ENCODE measurements at places on chromosomes 13 and 19.

DNA sequence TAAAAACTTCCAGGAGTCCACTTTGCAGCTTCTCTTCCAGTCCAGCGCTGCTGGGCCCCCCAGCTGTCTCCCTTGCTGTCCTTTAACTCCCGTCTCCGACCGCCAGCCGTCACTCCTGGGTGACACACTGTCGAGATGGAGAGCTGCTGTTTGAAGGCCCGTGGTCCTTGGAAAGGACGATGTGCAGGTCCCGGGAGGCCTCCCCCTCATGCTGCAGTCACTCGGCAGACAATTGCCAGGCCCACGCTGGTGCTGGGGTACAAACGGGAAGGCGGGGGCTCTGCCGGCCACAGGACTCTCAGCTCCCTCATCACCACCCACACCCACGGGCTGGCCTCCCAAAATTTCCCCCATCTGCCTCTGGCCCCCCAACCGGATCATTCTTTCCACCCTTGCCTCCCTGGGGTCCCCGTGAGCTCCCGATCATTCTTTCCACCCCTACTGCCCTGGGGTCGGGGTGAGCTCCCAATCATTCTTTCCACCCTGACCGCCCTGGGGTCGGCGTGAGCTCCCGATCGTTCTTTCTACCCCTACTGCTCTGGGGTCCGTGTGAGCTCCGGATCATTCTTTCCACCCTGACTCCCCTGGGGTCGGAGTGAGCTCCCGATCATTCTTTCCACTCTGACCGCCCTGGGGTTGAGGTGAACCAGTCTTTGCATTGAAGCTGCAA lies 16.0 kb upstream of the ZNF554 start:
- DNase-seq = no peak

DNA sequence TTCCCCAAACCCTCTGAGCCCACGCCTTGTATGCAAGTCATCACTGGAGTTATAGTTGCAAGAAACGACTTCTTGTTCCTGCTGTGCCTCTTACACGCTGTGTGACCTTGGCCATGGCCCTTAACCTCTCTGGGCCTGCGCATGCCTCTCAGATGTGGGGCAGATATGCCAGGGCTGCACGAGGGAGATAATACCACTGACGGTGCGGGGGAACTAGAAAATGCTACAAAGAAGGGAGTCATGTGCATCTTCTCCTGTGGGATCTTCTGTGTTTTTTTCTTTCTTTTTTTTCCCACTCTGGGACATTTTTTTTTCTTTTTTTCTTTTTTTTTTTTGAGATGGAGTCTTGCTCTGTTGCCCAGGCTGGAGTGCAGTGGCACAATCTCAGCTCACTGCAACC lies 4.3 kb upstream of the SAMD1 start:
- DNase-seq = no peak

DNA sequence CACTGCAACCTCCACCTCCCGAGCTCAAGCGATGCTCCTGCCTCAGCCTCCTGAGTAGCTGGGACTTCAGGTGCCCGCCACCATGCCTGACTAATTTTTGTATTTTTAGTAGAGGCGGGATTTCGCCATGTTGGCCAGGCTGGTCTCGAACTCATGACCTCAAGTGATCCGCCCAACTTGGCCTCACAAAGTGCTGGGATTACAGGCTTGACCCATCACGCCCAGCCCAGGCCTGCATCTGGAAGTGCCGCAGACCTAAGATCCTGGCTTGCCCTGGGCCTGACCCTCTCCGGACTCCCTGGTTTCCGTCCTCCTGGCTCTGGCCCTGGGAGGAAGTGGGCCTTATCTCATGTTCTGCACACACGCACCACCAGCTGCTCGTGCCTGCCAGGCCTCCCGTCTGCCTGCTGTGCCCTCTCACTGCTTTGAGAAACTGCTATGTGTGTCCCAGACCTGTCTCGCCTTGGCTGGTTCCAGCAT lies 4.7 kb upstream of the PTGIR start:
- no peak for DNase-seq

DNA sequence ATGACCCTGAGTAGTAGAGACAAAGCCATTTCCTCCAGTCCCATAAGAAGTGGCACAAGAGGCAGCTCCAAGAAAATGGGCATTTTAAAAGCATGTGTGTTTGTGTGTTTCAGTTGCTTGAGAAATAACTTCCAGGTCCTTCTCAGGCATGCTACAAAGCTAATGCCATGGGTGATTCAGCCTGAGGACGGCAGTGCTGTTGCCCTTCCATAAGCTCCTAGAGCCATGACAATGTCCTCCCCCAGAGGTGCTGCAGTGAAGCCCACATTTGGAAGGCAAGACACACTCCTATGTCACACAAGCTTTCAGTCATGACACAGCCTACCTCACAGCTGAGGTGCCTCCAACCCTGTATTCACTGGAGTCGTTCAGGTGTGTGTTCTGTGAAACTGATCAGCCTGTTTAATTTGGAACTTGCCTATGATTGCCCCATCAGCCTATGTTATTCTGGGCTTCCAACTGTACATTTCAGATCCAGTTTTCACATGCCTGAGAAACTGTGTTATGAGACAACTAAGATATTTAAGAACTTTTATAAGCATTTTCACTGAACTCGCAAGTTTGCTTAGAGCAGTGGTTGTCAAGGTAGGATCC lies 213.6 kb downstream of the FOXO1 start:
- DNase-seq = no peak

DNA sequence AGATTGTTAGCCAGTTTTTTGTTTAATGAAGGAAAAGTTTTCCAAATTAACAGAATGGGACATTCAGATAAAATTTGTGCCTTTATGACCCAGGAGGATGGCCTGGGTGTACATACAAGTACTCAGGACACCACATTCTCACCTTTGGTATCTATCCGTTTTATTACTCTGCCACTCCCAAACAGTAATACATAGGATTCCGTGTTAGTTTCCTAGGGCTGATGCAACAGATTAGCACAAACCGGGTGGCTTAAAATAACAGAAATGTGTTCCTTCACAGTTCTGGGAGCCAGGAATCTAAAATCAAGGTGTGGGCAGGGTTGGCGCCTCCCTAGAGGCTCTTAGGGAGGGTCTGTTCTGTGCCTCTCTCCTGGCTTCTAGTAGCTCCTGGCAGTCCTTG lies 129.9 kb downstream of the GGACT start:
- DNase-seq = no peak

GRCh38 chr13:95367309-95367843 lies 66.1 kb upstream of the ABCC4 start:
- no peak for DNase-seq

- DNase-seq = no peak
Observed at GRCh38 chr19:21166436-21166835, 24.6 kb downstream of the ZNF431 start.

DNA sequence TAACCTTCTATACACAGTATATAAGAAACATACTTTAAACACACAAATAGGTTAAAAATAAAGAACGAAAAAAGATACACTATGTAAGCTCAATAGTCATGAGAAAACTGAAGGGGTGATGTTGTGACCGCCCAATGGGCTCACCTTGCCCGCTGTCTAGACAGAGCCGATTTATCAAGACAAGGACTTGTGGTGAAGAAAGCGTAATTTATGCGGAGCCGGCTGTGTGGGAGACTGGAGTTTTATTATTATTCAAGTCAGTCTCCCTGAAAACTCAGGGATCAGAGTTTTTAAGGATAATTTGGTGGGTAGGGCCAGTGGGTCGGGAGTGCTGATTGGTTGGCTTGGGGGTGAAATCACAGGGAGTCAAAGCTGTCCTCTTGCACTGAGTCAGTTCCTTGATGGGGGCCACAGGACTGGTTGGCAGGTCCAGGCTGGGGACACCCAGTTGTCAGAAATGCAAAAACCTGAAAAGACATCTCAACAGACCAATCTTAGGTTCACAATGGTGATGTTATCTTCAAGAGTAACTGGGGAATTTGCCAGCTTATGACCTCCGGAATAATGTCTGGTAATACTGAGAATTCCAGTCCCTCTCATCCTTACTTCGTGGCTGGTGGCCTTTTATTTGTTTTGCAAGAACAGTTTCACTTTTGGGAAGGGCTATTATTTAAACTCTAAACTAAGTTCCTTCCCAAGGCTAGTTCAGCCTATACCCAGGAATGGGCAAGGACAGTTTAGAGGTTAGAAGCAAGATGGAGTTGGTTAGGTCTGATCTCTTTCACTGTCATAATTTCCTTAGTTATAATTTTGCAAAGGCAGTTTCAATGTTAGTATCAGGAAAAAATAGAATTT lies 96.6 kb downstream of the UBL3 start:
- no peak for DNase-seq

- no peak for DNase-seq
Observed at GRCh38 chr13:109756778-109757177, 29.6 kb downstream of the IRS2 start.

GRCh38 chr19:37718304-37718703 lies 1.3 kb downstream of the ZNF607 start:
- DNase-seq = no peak

GRCh38 chr13:32035716-32036115 lies 4.1 kb downstream of the FRY start:
- DNase-seq = no peak

GRCh38 chr13:24887759-24888158 lies 123.8 kb downstream of the RNF17 start:
- DNase-seq = no peak

- DNase-seq = no peak
Observed at GRCh38 chr13:46565808-46566750, 13.1 kb downstream of the LRCH1 start.

DNA sequence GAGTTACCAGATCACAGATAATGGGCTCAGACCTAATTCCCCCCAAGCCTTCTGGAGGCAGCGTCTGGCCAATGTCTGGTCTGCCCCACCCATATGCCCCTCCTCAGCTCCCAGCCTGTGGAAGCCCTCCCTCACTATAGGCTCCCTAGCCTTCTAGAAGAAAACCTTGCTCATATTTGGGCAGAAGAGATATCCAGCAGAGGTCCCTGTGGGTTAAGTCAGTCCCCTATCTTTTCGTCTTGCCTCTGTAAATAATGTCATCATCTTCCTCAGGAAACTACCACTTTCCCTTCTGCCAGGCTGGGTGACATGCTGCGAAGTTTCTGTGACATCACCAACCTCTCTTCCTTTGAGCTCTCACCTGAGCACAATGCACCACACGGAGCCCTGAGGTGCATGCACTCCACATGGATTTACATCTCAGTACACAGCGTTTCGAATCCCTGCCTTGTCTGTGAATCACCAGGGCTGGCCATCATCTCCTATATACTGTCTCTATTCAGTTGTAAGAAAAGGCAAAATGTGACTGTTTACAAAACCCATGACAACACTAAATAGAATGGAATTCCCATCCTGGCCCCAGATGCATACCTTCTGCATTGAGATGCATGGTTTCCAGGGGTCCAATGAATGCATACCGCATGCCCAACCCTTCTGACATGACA lies 112.8 kb downstream of the CRYL1 start:
- no peak for DNase-seq

- DNase-seq = no peak
Observed at GRCh38 chr13:90899416-90899815, 448.1 kb upstream of the MIR17HG start.

GRCh38 chr13:31629085-31629780 lies 110.1 kb upstream of the RXFP2 start:
- no peak for DNase-seq

DNA sequence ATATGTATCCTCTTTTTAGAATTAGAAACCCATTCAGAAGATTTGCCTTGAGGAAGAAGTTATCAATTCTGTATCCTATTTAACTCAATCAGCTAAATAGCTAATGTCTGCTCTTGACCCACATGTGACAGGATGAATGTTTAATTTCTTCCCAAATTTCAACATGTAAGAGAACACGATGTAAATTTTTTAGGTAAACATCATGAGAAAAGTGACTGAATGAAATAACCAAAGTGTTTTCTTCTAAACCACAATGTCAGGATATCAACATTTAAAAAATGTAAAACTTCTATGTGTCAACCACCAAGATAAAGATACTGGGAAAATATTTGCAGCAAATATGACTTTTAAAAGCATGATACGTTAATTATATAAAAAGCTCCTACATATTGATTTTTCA lies 302.4 kb downstream of the DCT start:
- DNase-seq = no peak

GRCh38 chr13:35643625-35644024 lies 167.1 kb upstream of the MAB21L1 start:
- no peak for DNase-seq

GRCh38 chr13:89925107-89925506 lies 1422.4 kb upstream of the MIR17HG start:
- DNase-seq = no peak

GRCh38 chr13:112700291-112701060 lies 10.6 kb downstream of the ATP11A start:
- no peak for DNase-seq

- no peak for DNase-seq
Observed at GRCh38 chr13:25946321-25946720, 105.5 kb downstream of the SHISA2 start.

DNA sequence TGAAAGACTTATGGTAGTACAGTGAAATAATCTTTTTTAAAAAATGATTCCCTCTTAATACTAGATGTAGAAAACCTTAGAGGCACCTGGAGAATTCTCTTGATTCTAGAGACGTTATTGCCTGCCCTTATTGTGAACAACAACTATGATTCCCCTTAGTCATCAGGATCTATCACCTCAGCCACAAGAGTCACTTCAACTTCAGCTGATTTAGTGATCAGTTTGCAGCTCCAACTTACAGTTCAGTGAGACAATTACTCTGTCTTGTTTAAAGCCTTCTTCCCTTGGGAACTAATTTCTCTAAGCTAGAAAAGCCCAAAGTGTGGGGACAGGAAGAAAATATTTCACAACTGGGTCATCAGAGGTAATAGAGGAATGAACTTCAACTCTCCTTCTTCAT lies 254.3 kb upstream of the SLITRK1 start:
- no peak for DNase-seq

DNA sequence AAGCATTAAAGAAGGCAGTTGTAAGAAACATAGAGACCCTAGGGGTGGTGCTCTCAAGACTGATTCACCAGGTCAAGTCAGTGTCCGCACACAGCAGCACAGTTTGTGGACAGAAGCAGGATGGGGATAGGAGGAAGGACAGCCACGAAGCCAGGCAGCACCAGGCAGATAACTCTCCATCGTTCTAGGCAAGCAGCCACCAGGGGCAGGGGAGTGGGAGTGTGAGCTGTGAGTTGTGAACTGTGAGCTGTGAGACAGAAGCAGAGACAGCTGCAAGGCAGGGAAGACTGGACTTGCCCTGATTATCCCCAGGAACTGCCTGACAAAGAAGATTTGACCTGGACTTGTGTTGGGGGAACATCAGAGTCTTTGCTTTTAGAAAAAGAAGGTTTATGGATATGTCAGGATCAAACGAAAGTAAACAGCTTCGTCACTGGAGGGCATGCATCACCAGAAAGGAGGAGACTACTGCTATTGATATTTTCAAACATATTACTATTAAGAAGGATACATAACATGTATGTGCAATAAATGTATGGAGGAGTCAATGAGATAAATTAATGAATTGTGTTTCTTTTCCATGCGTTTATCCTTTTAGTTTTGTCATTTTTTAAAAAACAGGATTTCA lies 286.1 kb downstream of the IRS2 start:
- no peak for DNase-seq

DNA sequence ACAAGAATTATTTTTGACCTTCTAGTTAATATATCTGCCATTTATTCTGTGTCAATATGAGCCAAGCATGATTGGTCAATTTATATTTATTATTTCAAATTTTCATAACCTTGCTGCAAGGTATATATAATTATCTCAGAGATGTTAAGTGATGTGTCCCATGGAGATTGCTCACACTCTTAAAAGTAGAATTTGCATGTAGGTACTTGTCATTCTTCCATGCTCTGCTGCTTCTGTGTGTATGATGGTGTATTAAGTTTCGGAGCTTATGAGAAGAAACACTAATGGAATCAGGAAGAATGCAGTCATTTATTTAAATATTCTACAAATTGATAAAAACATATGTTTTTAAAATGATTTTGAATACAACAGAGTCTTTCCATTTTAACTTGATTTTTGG lies 586.8 kb upstream of the MIR17HG start:
- DNase-seq = no peak
